CD4-positive, alpha-beta T cell treated with Interleukin-12 subunit alpha and Interleukin-12 subunit beta, for 1 hour (primary cell): ENCODE measurements at places on chromosomes 16 and 17.

GRCh38 chr16:78128913-78129312 is 29.5 kb downstream of the WWOX start:
- no peak for DNase-seq

GRCh38 chr16:53986793-53987192 is 282.8 kb downstream of the FTO start:
- no peak for DNase-seq

- peak; percentile 55 for DNase-seq
These were observed 72.8 kb upstream of the MED9 start for GRCh38 chr17:17403899-17404576.

DNA sequence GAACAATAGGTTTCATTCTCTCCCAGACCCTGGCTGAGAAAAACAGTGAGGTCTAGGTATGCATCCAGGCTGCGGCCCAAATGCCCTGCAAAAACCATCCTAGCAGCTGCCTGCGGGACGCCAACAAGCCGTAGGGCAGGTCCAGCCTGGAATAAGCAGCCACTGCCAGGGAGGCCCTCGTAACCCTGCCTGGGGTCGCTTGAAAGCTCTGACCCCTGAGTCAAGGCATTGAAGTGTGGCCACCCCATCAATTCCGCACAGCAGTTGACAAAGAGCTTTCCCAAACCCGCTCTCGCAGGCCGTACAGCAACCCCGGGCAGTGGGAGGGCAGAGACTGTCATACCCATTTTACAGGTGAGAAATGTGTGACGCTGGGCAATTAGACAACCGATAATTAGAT is 11.1 kb downstream of the TRPV1 start:
- DNase-seq: no peak

DNA sequence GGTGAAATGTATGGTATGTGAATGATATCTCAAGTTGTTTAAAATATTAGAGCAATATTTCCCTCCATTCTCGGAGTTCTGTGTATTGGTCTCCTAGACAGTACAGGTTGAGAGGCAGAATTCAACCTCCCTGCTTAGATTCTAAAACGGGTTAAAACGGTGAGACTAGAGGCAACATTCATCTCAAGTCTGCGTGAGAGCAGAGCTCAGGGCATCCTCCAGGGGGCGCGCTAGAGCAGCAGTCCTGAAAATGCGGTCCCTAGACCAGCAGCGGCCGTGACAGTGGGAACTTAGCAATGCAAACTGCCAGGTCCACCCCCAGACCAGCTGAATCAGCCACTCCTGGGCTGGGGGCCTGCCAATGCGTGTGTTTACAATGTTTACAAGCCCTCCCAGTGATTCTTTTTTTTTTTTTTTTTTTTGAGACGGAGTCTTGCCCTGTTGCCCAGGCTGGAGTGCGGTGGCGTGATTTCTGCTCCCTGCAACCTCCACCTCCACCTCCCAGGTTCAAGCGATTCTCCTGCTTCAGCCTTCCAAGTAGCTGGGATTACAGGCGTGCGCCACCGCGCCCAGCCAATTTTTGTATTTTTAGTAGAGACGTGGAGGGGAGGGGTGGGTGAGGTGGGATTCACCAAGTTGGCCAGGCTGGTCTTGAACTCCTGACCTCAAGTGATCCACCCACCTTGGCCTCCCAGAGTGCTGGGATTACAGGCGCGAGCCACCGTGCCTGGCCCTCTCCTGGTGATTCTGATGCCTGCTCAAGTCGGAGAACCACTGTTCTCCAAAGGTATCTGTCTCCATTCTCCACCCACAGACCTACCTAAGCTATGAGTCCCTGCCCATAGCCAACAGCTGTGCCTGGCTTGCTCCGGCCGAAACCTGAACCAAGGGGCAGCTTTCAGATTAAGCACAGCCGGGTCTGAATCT is 24.2 kb downstream of the KLHL36 start:
- DNase-seq: peak; percentile 80

DNA sequence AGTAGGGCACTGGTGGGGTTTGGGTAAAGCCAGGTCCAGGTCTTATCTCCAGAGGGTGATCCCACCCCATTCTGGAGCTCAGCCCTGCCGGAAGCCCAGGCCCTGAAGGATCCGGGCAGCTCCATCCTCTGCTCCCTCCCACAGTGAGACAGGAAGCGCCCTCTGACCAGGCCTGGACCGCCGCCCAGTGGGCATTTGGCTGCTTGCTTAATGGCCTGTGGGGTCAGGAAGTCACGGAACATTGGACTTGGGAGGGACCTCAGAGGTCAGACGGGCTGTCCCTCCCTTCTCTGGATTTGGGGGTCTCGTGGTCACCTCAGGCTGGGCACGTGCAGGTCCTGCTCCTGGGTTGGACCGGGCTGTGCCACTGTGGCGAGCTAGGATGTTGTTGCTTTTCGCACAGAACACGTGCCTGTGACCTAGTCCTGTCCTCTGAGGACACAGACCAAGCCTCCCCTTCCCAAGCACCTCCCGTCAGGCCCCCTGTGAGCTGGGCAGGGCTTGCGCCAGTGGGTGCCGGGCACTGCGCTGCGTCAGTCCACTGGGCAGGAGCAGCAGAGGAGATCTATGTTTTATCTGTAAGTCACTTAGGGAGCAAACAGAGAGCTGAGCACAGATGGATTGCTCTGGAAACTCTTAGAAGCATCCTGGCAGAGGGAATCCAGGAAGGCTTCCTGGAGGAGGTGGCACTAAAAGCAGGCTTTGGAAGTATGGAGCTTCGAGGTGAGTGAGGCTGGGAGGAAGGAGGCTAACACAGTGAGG is 49.4 kb upstream of the GSE1 start:
- DNase-seq: no peak

DNA sequence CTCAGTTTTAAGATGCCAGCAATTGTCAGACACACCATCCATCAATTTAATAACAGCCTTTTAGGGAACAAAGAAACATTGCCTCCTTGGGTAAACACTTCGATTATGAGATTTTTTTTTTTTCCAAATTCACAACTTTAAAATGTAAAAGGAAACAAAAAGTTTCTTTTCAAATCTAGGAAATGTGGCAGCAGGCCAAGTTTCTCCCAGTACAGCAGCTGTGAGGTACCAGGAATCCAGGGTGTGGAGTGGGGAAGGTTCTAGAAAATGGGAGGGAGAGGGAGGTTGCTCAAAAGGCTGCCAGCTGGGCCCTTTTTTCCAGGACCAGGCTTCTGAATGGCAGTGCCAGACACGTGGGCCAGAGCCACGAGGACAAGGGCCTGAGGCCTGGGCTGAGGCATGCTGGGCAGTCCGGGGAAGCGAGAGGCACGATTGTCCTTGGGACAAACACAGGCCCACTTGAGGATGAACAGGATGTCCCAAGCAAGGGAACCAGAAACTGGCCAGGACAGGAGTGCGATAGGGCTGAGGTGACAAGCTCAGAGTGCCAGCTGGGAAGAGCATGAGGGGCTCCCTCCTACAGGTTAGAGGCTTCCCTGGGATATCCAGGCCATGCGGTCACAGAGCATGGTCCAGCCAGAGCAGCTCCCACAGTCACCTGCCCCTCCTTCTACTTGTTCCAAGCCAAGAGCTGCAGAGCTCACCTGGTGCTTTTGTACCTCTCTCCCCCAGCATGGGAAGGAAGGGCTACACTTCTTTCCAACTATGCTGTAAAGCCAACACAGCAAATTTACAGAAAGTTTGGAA is 215.1 kb downstream of the KATNIP start:
- no peak for DNase-seq

- no peak for DNase-seq
These were observed 135.4 kb downstream of the HS3ST3B1 start for GRCh38 chr17:14436266-14436665.

GRCh38 chr16:20904507-20905081 is 4.0 kb downstream of the LYRM1 start:
- DNase-seq: peak; percentile 65

GRCh38 chr17:28331891-28332420 is 3.3 kb downstream of the IFT20 start:
- no peak for DNase-seq

- no peak for DNase-seq
These were observed 30.0 kb downstream of the GINS2 start for GRCh38 chr16:85658504-85659326.

GRCh38 chr16:85378145-85379040 is 234.7 kb upstream of the GSE1 start:
- DNase-seq: no peak

DNA sequence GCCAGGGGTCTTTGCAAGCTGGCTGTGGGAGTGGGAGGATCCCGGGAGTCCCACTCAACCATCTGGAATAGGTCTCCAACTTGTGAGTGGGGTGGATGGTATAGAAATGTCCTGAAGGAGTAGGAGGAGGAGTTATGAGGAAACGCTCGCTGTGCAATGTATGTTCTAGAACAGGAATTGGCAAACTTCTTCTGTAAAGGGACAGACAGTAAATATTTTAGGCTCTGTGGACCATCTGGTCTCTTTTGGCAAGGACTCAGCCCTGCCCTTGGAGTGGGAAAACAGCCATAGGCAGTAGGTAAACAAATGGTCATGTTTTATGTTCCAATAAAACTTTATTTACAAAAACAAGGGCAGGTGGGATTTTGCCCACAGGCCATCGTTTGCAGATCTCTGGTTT is 149.2 kb downstream of the NPIPB5 start:
- DNase-seq: no peak

DNA sequence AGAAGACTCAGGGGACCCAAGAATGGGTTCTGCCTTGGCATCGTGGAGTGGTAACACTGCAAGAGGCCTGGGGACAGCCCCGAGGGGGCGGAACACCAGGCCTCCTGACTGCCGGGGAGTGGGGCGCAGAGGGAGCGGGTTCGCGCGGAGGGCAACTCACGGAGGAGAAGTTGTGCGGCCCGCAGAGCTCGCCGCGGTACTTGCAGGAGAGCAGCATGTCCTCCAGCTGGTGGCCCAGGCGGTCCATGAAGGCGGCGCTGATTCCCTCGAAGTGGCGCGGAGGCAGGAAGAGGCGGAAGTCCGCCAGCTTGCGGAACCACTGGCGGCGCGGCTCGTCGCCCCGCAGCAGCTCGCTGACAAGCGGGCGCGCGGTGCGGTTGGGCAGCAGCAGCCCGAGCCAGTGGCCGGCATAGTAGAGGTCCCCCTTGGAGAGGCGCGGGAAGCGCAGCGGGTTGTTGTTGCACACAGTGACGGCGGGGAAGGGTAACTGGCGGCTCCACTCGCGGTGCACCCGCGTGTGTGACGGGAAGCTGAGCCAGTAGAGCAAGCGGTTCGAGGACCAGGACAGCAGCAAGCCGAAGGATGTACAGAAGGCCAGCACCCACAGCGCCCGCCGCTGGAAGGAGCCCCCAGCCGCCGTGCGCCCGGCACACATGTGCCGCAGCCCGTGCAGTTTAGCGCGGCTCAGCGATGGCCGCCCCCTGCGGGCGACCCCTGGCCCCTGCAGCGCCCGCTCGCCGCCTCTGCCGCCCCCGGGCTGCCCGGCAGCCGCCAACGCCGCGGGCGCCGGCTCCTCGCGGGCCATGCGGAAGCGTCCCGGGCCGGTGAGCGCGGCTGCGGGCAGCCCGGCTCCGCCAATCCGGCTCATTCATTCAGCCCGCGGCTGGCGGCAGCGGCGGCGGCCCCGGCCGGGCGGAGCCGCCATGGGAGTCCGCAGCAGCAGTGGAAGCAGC is 1.6 kb downstream of the ASIC2 start:
- no peak for DNase-seq

DNA sequence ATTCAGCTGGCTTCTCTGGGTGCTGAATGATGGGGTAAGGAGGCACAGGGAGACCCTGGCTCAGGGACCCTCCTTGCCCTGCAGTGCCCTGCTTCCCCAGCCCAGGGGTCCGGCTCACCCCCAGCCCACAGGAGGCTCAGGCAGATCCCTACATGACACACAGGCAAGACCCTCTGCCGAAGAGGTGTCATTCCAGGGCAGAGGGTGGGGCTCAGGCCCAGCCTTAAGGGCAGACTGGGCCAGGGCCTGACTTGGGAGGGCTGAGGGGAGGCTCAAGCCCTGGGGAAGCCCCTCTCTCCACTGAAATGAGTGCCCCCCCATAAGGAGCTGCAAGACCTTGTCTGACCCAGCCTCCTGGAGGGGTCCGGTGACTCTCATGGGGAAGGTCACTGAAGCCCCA is 30.3 kb upstream of the KSR1 start:
- DNase-seq: no peak

DNA sequence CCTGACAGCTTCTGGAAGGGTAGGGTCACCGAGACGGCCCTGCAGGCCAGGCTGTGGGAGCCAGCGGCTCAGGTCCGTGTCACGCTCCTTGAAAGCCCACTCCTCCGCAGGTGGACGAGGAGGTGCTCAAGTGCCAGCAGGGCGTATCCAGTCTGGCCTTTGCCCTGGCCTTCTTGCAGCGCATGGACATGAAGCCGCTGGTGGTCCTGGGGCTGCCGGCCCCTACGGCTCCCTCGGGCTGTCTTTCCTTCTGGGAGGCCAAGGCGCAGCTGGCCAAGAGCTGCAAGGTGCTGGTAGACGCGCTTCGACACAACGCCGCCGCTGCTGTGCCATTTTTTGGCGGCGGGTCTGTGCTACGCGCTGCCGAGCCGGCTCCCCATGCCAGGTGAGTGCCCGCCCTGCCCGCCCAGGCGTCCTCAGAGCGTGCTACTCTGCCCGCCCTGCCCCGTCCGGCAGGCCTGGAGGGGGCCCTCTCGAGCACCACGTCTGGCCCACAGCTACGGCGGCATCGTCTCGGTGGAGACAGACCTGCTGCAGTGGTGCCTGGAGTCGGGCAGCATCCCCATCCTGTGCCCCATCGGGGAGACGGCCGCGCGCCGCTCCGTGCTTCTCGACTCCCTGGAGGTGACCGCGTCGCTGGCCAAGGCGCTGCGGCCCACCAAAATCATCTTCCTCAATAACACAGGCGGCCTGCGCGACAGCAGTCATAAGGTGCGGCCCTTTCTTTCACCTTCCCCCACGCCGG is 1.3 kb downstream of the NAGS start:
- DNase-seq: peak; percentile 41

DNA sequence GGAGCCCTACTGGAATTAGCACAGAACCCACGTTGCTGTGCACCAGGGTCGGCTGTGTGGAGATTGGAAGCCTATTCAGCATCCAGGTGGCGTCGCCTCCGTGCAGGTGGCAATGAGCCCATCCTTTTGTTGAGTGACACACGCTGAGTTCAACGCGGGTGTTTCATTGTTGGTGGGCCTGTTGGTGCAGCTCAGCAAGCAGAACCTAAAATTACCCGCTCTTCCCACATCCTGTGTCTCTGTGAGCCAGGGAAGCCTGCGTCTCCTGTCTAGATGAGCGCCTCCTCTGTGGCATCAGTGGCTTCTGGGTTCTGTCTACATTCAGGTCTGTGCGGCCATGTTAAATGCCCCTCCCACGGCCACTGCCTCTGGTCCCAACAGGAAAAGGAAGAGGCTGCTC is 14.5 kb downstream of the CD2BP2 start:
- DNase-seq: no peak

GRCh38 chr16:24070851-24071250 is 185.3 kb upstream of the CACNG3 start:
- DNase-seq: peak; percentile 28

- DNase-seq: no peak
These were observed 287.1 kb downstream of the SOX9 start for GRCh38 chr17:72407931-72408330.

GRCh38 chr17:76686538-76687297 is 24.0 kb downstream of the MXRA7 start:
- DNase-seq: no peak

- no peak for DNase-seq
These were observed 1138.6 kb upstream of the CDH8 start for GRCh38 chr16:63174801-63175200.
